ENCODE measurements at places on chromosomes 2 and 18. TPM values are rescaled to one million over a fixed set of nuclear protein-coding genes. Genes with fewer than 3 reads are reported as not detected.

DNA sequence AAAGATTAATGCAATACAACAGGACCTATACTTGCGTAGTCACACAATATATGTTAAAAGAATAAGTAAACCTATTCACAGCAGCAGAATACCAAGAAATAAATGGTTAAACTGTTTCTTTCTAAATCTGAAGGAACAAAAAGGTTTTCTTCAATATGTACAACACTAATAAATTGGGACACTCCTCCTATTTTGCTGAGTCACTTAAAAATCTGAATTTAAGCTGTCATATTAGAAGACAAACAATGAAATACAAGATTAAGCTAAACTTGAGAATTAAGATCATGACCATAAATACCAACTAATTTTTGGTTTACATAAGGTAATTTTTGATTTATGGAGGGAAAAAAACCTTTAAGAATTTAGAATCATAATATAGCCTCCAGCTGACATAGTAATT is 92.8 kb downstream of the ARHGEF33 start:
- no peak for DNase-seq

- no peak for DNase-seq
Observed at GRCh38 chr18:73482901-73483300, 615.1 kb upstream of the NETO1 start.

GRCh38 chr2:187962538-187962937 is 329.1 kb upstream of the GULP1 start:
- DNase-seq, result no peak

GRCh38 chr18:14907420-14907819 is 159.4 kb downstream of the ANKRD30B start:
- DNase-seq, result no peak

DNA sequence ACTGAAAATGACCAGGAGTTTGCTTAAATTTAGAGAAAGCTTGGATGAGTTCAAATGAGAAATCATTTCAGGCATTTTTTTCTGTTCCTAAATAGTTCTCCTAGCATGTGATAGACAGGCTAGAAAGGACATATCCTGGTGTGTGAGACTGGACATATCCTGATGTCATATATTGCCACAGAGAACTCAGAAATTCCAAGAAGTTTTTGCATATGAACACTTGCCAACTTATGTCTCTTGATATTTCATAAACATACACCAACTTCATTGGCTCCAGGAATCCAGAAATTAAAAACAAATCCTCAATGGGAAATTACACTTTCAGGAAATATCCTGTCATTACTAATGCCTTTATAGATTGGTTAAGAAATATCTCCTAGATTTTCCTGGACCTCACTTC is 2.9 kb upstream of the SERPINB4 start:
- no peak for DNase-seq

GRCh38 chr2:23685181-23685580 is 241.7 kb downstream of the ATAD2B start:
- DNase-seq, result no peak

GRCh38 chr2:65458999-65459398 is 26.6 kb upstream of the SPRED2 start:
- no peak for DNase-seq

GRCh38 chr18:58337686-58338085 is 291.2 kb downstream of the ALPK2 start:
- no peak for DNase-seq

The TEX44 gene
- polyA plus RNA-seq, result not detected

The PLA2R1 gene
- polyA plus RNA-seq, result 2.0 TPM
